CD4-positive, alpha-beta T cell (primary cell): ENCODE measurements at places on chromosomes 4 and X. TPM values are rescaled to one million over a fixed set of nuclear protein-coding genes. Genes with fewer than 3 reads are reported as not detected.

EVC2 gene
- total RNA-seq, result 1.3 TPM

DNA sequence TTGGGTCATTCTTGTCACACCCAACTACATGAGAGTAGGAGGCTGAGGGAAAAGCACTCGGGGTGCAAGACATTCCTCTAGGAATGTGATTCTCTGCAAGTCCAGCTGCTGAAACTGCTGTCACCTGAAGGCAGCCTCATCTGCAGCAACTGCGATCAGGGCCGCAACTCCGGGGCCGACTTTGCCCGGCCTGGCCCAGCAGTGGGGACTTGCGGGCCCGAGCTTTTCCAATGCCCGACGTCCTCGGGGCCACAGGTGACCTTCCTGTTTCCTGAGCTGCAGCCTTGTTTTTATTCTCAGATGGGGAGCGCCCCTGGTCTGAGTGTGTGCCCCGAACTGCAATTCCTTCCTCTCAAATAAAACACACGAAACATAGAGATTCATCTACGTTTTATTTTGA lies 104.7 kb upstream of the NKX1-1 start:
- H3K4me3 ChIP-seq, result no peak overlapping the region
- H3K27ac ChIP-seq, result no peak overlapping the region
- no peaks in the 10 kb centered on the region for H3K36me3 ChIP-seq
- peaks cover 4% of the 10 kb centered on the region for H3K4me1 ChIP-seq
- H3K27me3 ChIP-seq, result peaks cover 12% of the 10 kb centered on the region

DNA sequence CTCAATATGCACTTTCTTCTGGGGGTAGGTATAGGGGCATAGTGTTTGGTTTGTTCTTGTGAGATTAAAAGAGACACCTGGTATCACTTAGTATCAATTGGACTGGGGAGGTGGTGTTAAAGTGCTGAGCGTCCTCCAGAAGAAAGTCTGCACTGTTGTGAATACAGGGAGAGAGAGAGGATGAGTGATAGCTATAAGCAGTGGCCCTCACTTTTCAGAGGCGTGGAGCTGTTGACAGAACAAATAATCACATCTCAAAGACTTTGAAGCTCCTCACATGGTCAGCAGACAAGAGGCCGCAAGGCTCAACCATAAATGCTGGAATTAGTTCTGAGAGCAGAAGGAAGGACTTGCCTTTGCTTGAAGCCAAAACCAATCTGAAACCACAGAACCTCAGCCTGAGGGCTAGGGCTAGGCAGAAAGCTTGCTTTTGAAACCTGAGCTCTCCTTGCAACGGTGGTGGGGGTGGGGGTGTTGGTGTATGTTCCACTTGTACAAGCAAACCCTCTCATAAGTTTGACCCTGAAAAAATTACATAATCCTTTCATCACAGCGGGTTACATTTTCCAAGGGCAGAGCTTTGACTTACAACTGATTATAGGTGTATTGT lies 123.2 kb upstream of the SCML1 start:
- H3K27me3 ChIP-seq, result no peaks in the 10 kb centered on the region
- H3K36me3 ChIP-seq, result no peaks in the 10 kb centered on the region
- H3K4me3 ChIP-seq, result no peak overlapping the region
- no peak for DNase-seq

POU4F2 gene
- not detected for total RNA-seq

DNA sequence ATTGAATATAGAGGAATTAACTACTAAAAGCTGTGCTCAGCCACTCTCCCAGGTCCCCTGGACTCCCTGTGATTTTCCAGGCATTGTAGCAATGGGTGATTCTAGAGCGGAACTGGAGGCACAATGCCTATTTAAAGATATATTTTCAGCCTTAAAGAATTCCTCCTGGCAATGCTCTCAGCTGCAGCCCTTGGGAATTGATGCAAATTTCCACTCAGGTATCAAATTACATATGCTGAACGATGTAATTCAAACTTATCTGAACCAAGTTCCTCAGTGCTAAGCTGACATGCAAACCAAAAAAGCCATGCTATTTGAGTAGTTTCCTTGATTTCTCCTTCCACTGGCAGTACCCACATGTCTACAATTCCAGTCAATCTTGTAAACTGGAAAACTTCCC lies 86.3 kb upstream of the GABRA3 start:
- no peak overlapping the region for H3K4me3 ChIP-seq
- H3K27me3 ChIP-seq, result no peaks in the 10 kb centered on the region
- H3K4me1 ChIP-seq, result no peaks in the 10 kb centered on the region
- H3K27ac ChIP-seq, result no peak overlapping the region
- no peaks in the 10 kb centered on the region for H3K36me3 ChIP-seq

GRCh38 chr4:154511981-154512380 lies 20.4 kb upstream of the DCHS2 start:
- no peak overlapping the region for H3K4me3 ChIP-seq
- H3K4me1 ChIP-seq, result no peaks in the 10 kb centered on the region
- H3K36me3 ChIP-seq, result no peaks in the 10 kb centered on the region
- H3K27me3 ChIP-seq, result no peaks in the 10 kb centered on the region

INPP4B gene
- total RNA-seq, result 53.8 TPM

DNA sequence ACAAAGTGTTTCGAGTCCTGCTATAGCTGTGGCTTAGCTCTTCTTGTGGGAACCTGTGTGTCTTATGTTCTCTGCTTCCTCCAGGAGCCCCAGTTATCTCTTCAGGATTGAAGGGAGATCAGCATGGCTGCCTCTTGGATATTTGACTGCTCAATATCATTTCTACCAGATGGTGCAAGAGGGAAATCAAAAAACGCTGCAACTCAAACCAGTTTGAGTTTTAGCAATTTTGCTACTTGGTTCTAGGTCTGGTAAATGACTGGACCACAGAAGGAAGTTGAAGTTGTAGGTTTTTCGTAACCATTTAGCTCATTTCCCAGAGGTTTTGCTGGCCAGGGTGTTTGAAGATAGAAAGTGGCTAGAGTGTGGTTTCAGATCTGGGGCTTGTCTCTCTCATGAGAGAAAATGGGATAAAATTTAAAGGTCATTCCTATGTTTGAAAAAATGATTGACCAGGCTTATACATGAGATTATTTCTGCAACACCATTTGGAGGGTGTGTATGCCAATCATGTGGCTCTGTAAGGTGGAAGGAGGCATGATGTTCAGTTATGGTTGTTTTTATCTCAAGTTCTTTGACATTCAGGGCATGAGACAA lies 210.4 kb downstream of the SPRY1 start:
- DNase-seq, result no peak
- H3K27ac ChIP-seq, result no peak overlapping the region
- H3K27me3 ChIP-seq, result no peaks in the 10 kb centered on the region
- H3K4me1 ChIP-seq, result peaks cover 8% of the 10 kb centered on the region

DNA sequence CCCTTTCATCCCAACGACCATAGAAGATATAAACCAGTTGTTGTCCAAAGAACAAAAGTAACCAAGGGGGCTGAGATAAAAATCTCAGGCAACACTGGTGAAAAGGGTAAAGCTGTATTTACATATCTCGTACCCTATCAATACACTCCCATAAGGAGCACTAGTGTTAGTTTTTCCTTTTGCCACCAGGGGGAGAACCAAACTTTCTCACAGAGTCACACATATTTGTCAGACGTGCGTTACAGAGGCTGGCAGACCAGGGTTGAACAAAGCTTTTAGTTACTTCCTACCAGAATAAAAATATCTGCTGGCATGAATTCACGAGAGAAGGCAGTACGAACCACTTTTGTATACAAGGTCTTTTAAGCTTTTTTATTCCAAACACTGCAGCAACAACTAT lies 88.3 kb downstream of the AMELX start:
- no peak overlapping the region for H3K27ac ChIP-seq
- DNase-seq, result no peak
- H3K36me3 ChIP-seq, result no peaks in the 10 kb centered on the region

CEP44 gene
- 13.5 TPM for total RNA-seq

DNA sequence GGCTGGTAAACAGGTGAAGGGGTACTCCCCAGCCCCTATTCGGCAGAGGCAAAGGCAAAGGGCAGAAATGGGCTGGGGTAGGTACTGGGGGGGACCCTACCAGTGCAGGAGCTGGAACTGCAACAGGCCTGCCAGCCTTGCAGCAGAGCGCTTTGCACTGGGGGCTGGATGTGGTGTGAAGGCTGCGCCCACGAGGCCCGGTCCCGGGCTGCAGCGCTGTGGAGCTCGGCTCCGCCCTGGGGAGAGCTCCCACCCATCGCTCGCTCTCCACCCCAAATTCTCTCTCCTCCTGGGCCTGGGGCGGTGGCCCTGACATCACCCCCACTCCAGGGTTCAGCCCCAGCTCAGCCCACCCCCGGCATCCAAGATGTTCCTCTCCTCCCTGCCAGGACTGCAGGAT lies 24.2 kb downstream of the IQSEC2 start:
- peaks cover 7% of the 10 kb centered on the region for H3K4me1 ChIP-seq
- H3K27ac ChIP-seq, result no peak overlapping the region
- no peaks in the 10 kb centered on the region for H3K36me3 ChIP-seq
- DNase-seq, result no peak
- no peak overlapping the region for H3K4me3 ChIP-seq

FBXO8 gene
- 19.4 TPM for total RNA-seq

DNA sequence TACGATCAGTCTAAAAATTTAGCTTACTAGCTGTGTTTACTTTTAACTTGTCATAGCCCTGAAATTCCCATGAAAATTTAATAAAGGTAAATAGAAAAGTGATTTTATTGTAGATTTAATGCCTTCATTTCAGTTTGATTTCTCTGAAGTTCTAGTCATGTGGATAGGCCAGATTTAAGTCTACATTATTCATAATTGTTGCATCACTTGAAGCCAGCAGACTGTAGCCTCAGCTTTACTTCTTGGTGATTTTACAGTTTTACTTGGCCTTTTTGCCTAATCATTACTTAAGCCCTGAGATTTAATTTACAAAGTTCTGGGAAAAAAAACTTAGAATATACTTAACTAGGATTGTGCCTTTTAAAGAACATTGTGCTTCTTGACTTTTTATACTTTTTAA lies 73.5 kb upstream of the FHDC1 start:
- peaks cover 5% of the 10 kb centered on the region for H3K36me3 ChIP-seq
- DNase-seq, result no peak
- H3K4me1 ChIP-seq, result no peaks in the 10 kb centered on the region
- H3K27me3 ChIP-seq, result no peaks in the 10 kb centered on the region

EGFL6 gene
- not detected for total RNA-seq

MAGEE1 gene
- total RNA-seq, result 12.7 TPM

GRCh38 chr4:152106113-152106763 lies 345.4 kb upstream of the GATB start:
- H3K4me1 ChIP-seq, result peaks cover 84% of the 10 kb centered on the region
- H3K27me3 ChIP-seq, result no peaks in the 10 kb centered on the region
- no peak overlapping the region for H3K4me3 ChIP-seq
- H3K36me3 ChIP-seq, result no peaks in the 10 kb centered on the region
- no peak for DNase-seq
- H3K27ac ChIP-seq, result no peak overlapping the region

- no peaks in the 10 kb centered on the region for H3K4me1 ChIP-seq
- H3K36me3 ChIP-seq, result no peaks in the 10 kb centered on the region
- H3K27me3 ChIP-seq, result no peaks in the 10 kb centered on the region
- no peak overlapping the region for H3K4me3 ChIP-seq
- H3K27ac ChIP-seq, result no peak overlapping the region
Measured at GRCh38 chr4:173699841-173700475, 169.9 kb upstream of the HAND2 start.

FAM53A gene
- 0.93 TPM for total RNA-seq

- H3K4me3 ChIP-seq, result no peak overlapping the region
- no peak for DNase-seq
- H3K27me3 ChIP-seq, result no peaks in the 10 kb centered on the region
- H3K4me1 ChIP-seq, result no peaks in the 10 kb centered on the region
- no peaks in the 10 kb centered on the region for H3K36me3 ChIP-seq
Measured at GRCh38 chr4:145195167-145195952, 15.0 kb upstream of the OTUD4 start.

GRCh38 chr4:1776521-1777161 lies 16.5 kb upstream of the FGFR3 start:
- H3K4me3 ChIP-seq, result no peak overlapping the region
- peaks cover 3% of the 10 kb centered on the region for H3K4me1 ChIP-seq
- no peak for DNase-seq
- H3K27me3 ChIP-seq, result no peaks in the 10 kb centered on the region

DNA sequence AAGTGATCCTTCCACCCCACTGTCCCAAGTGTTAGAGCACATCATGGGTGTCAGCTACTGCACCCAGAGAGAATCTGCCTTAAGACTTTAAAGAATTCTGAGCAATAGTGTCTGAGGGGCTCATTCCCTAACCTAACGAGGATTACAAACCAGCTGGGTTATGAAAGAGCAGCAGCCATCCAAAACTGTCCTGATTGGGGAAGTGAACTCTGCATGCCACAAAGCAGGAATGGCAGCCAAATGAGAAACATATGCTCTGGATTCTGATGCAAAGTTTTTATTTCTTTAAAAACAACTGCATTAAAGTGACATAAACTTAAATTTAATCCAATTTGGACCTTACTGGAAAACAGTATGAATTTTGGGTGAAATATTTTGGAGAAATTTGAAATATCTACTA lies 103.2 kb downstream of the ANXA3 start:
- DNase-seq, result no peak
- H3K4me3 ChIP-seq, result no peak overlapping the region
- H3K27ac ChIP-seq, result no peak overlapping the region
- peaks cover 16% of the 10 kb centered on the region for H3K4me1 ChIP-seq
- H3K36me3 ChIP-seq, result no peaks in the 10 kb centered on the region

- H3K27me3 ChIP-seq, result no peaks in the 10 kb centered on the region
- no peak overlapping the region for H3K27ac ChIP-seq
- no peaks in the 10 kb centered on the region for H3K36me3 ChIP-seq
- no peak for DNase-seq
- no peak overlapping the region for H3K4me3 ChIP-seq
Measured at GRCh38 chrX:3052860-3053259, 11.6 kb downstream of the ARSF start.

GRCh38 chr4:118718511-118719170 lies 33.4 kb downstream of the METTL14 start:
- no peak for DNase-seq
- H3K27me3 ChIP-seq, result no peaks in the 10 kb centered on the region
- no peak overlapping the region for H3K27ac ChIP-seq
- no peaks in the 10 kb centered on the region for H3K4me1 ChIP-seq

DNA sequence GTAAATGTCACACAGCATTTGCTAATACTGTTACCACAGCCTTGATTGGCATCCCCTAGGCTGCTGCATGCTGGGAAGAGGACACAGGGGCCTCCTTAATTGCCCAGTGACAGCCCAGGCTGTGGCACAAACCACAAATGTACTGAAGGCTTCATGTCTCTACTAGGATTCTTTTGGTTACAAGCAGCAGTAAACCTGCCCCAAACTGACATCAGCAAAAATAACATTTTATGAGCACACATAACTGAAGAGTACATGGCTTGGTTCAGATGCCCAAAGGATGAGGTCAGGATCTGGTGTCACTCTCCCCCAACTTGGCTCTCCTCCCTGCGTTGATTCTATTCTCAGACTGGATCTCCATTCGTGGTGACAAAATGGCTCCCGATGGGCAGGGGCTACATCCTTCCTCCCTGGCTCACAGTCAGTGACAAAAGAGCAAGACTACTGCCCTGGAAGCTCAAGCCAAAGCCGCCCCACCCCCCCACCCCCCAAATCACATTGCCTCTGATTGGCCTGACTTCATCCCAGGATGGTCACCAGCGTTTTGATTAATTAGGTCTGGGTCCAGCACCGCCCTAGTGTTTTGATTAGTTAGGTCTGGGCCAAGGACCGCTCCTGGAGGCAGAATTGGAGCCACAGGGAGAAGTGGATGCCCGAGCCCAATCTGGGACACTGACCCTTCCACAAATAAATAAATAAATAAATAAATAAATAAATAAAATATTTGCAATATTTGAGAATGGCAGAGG lies 180.5 kb upstream of the RBPJ start:
- DNase-seq, result no peak
- peaks cover 11% of the 10 kb centered on the region for H3K4me1 ChIP-seq
- no peak overlapping the region for H3K4me3 ChIP-seq
- no peaks in the 10 kb centered on the region for H3K36me3 ChIP-seq

PRDX4 gene
- total RNA-seq, result 4.4 TPM

SORBS2 gene
- not detected for total RNA-seq

S100G gene
- total RNA-seq, result not detected
